ENCODE measurements at places on chromosomes 5 and 9.
A peak's percentile ranks its signal among the peaks of the same experiment; 100 is the strongest.

- no peak for DNase-seq
Measured at GRCh38 chr5:135491552-135492318, 39.6 kb upstream of the TIFAB start.

DNA sequence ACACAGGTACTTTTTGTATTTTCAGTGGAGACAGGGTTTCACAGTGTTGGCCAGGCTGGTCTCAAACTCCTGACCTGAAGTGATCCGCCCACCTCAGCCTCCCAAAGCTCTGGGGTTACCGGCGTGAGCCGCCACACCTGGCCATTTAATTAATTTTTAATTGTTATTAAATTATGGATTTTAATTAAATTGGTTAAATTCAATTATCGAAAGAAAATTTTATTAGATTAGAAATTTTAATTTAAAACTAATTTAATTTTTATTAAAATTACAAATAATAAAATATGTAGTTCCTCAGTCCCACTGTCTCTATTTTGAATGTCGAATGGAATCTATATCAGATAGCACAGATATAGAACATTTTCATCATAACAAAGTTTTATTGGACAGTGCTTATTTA lies 416.5 kb downstream of the GABRG2 start:
- DNase-seq: no peak

- peak; percentile 25 for DNase-seq
Measured at GRCh38 chr9:122402403-122402871, 31.6 kb downstream of the PTGS1 start.

DNA sequence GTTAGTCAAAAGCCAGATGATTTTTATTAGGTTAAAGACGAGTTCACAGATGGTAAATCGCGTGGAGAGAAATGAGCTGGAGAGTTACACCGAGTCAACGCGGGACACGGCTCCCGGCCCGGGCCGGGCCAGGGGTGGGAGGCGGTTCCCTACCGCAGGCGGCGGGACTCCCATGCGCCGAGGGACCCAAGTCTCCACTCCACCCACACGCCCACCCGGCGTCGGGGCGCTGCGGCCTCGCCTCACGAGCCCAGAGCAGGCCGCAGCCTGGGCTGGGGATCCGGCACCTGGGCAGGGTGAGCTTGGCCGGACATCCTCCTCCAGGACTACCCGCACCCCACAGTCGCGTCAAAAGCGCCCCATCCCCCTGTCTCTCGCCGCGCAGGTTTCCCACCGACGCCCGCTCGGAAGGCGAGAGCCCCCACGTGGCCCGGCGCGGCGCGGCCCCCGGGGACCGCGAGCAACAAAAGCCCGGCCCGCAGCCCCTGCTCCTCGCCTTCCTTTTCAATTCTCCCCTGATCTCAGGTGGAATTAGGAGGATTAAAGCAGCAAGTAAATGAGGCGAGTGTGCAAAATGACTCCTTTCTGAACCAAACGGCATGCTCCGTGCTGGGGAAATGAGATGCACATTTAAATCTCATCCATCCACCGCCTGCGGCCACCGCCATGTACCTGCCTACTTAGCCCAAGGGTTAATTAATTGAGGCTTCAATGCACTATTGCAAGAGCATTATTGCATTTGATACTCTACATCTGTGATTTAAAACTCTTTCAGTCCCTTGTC lies 196.5 kb upstream of the TBCA start:
- peak; percentile 26 for DNase-seq

- no peak for DNase-seq
Measured at GRCh38 chr5:24693609-24694008, 48.8 kb upstream of the CDH10 start.

DNA sequence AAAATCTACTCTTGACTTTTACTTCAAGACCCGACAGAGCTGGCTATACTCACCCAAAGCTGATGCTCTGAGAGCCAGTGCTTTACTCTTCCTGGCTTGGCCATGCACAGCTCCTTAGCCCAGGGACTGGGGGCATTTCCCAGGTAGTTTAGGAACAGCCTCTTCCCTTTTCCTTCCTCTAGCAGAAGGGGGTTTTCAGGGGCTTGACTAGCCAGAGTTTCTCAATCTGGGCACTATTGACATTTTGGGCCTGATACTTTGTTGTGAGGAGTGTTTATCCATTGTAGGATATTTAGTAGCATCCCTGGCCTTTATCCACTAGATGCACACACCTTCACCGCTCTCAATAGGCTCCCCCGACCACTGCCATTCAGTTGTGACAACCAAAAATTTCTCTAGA lies 50.0 kb upstream of the RFX3 start:
- DNase-seq: no peak

- no peak for DNase-seq
Measured at GRCh38 chr9:99635032-99635431, 186.7 kb upstream of the NR4A3 start.
